ENCODE measurements at places on chromosomes 4 and X.

DNA sequence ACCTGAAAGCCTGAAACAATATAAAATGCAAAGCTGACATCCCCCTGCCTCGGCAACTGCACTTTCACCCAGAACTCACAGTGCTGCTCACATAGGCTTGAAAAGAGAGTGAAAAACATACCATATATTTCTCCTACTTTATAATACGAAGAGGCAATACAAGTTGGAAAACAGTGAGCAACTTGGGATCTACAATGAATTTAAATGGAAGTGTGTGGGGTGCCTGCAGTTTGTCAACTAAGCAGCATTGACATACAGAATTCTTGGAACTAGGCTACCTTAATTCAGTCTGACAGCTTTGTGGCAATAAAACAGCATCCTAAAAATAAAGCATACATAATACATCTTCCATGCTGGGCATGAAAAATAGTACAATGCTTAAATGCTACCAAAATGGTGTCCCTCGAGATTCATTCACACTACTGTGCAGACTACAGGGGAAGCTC lies 8.0 kb downstream of the GASK1B start:
- DNase-seq: no peak

GRCh38 chr4:53559021-53559620 lies 32.2 kb downstream of the LNX1 start:
- DNase-seq: no peak

DNA sequence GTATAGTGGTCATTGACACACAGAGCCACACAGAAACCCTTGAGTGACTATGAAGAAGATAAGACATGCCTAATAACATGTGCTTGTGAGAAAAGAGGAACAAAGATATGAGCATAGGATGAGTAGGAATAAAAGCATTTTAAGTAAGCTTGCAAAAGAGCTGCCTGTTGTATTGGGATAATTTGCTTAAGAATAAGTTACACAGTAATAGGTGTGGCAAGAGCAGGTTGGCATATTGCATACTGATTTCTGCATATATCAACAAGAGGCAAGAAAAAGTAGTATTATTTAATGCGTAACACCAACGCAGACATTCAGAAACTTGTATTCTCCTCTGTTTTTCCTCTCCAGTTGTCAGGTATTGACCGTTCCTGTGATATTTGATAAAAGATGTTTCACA lies 111.5 kb upstream of the UGT8 start:
- no peak for DNase-seq

DNA sequence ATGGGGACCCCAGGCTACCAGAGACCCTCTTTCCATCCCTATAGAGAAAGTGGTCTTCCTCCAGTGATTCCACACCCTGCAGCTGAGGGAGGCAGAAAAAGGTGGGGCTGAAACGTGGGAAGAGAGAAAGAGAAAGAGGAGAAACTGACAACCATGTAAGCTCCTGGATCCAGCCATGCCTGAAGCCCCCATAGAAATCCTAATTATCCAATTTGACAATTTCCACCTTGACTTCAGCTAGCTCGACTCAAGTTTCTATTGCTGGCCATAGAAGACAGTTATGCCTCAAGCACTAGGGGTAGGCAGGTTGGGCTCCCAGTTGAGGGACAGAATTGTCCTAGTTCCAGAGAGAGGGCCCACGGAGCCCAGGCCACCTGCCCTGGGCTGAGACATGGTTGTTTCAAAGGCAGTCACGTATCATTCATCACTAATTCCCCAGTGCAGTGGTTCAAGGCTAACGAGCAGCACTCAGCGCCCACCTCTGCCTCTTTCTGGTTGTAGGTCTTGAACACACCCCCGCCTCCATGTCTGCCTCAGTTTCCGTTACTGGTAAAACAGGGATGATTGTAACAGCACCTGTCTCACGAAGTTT lies 39.8 kb upstream of the ASMTL start:
- peak; percentile 51 for DNase-seq

GRCh38 chrX:68432648-68433047 lies 647 bp downstream of the OPHN1 start:
- no peak for DNase-seq

DNA sequence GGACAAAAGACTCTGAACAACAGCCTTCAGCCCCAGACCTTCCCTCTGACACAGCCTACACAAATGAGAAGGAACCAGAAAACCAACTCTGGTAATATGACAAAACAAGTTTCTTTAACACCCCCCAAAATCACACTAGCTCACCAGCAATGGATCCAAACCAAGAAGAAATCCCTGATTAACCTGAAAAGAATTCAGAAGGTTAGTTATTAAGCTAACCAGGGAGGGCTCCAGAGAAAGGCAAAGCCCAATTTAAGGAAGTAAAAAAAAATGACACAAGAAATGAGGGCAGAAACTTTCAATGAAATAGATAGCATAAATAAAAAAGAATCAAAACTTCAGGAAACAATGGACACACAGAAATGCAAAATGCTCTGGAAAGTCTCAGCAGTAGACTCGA lies 224.0 kb downstream of the TRIML1 start:
- DNase-seq: no peak

DNA sequence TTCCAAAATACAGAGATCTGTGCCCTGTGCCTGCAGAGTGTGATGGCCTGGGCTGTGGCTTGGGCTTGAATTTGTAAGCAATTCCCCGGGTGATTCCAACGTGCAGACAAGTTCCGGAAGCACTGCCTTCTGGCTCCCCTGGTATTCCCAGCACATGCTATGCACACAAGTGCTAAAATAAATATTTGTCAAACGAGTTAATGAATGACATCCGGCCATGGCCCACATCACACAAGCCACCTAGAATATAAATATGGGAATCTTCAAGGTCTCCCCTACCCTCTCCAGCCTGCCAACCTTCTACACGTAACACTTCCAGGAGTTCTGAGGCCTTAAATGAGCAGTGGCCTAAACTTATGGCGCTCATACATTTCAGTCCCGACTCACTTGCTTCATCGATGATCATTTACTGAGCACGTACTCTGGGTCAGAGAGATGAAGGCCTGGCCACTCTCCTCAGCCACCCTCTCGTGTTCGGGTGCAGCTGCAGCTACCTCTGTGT lies 21.3 kb downstream of the DCTD start:
- DNase-seq: no peak

DNA sequence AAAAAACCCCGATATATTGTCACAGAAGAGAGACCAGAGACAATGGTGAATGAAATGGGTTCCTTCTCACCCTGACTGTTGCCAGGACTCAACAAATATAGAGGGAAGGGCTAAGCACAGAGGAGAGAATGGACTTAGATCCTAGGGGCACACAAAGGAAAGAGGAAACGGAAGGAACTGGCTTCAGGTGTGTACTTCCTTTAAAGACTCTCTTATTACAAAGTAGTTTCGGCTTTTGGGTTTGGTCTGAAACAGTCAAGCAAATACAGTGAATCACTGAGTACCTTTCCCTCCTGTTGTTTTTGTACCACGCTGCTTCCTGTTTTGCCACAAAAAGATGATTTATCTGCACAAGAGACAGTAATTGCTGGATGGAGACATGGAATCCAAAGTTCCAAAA lies 46.1 kb upstream of the S100G start:
- DNase-seq: no peak

DNA sequence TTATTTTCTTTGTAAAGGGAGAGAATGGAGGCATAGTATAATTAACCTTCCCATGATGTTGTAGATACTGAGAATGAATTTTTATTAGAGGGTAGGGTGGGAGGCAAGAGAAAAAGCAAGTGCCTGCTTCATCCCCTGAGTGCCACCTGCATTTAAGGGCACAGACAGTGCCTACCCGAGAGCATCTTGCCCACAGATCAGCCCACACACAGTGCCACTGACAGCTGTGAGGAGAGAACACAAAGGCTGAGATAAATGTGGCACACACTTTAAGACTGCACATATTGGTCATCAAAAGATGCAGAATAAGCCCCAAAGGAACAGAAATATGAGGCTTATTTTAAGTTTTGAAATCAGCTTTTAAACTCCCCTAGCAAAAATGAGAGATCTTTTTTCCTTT lies 250.8 kb downstream of the SLC39A8 start:
- DNase-seq: no peak

GRCh38 chr4:69881173-69881773 lies 21.3 kb upstream of the SULT1E1 start:
- DNase-seq: peak; percentile 33

- no peak for DNase-seq
These were observed 2725.5 kb downstream of the ARAP2 start for GRCh38 chr4:33518856-33519255.

DNA sequence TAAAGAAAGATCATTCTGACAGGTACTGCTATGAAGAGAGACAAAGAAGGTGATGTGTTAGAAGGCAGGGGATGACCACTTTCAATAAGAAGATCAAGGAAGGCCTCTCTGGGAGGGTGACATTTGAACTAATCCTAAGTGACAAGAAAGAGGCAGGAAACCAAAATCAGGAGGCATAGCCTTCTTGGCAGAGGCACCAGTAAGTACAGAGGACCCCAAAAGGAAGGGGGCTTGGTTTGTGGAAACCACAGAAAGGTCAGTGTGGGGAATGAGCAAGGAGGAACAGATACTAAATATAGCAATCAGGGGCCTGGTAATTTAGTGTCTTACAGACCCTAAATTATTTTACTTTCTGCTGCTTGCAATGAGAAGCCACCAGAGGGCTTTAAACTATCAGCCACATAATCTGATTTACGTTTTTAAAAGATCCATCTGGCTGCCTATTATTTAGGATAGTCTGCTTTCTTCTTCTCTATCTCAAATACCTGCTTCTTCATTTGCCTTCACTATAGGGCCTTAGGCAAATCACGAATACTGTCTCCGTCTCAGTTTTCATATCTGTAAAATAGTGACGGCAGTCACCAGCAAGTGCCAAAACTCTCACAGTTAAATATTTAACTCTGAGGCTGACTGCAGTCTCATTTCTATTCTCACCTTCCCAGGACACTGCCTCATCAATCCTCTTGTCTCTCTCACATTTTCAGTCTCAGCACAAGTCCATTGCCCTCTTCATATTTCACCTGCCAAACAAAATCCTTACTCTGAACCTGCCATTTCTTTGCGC lies 16.7 kb downstream of the NR3C2 start:
- DNase-seq: no peak

GRCh38 chrX:16002185-16002584 lies 121.2 kb upstream of the GRPR start:
- no peak for DNase-seq

GRCh38 chr4:13548059-13548983 lies 4.0 kb upstream of the NKX3-2 start:
- no peak for DNase-seq

DNA sequence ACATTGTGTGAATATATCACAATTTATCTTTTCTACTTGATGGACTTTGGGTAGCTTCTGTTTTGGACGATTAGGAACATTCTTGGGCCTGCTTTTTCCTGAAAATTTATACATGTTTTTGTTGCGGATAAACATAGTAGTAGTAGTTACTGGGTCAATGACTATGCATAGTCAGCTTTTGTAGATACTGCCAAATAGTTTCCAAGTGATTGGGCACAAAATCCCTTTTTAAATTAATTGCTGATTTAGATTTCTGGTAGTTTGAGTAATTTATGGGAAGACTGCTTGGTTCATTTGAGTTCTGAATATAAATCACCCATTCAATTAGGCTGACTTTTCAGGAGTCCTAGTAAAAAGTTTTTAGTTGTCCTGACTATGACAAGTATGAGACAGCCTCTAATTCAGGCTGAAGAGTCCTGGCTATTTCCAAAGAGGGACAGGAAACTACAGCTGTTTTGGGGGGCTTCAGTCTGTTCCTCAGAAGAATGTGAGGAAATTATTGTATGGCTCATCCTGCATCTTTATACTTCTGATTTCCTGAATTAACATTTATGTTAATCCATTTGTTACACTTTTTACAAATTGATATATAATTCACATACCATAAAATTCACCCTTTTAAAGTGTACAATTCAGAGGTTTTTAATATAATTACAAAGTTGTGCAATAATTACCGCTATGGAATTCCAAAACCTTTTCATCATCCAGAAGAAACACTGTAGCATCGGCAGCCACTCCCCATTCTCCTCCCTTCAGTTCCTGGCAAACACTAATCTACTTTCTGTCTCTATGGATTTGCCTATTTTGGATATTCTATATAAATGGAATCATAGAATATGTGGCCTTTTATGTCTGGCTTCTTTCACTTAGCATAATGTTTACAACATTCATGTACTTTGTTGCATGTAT lies 14.2 kb downstream of the LRP2BP start:
- no peak for DNase-seq

- no peak for DNase-seq
These were observed 33.6 kb upstream of the ENPEP start for GRCh38 chr4:110442309-110442708.

DNA sequence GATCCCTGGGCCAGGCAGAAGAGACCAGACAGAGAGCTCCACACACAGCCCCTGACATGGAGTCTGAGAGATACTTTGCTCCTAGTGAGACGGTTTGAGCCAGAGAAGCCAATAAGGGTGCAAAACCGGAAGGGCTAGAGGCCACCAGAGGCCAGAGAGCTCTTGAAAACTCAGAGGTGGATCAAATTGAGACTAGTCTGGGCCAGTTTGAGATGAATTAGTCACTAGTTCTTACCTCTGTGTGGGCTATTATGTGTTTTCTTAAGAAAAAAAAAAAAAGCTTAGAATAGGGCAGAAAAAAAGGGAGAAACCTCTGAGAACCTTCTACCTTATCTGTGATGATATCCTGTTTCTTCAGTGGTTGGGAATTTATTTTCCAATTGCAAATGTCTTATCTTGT lies 110.4 kb upstream of the EDNRA start:
- DNase-seq: no peak

DNA sequence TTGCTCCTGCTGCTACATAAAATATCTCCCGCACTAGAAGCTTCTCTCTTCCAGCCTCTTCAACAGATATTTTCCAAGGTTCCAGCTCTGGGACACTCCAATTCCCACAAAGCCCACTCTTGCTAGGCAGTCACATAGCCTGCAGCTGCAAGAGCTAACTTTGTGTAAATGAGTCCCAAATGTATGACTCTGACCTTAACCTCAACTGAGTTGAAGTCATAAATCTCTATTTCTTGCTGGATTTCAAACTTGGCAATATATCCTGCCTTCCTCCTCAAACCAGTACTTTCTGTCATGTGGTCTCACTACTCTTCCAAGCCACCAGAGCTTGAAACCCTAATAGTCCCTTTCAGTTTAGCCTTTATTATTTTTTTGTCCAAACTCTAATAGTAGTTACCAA lies 315.4 kb upstream of the GRIA3 start:
- no peak for DNase-seq

DNA sequence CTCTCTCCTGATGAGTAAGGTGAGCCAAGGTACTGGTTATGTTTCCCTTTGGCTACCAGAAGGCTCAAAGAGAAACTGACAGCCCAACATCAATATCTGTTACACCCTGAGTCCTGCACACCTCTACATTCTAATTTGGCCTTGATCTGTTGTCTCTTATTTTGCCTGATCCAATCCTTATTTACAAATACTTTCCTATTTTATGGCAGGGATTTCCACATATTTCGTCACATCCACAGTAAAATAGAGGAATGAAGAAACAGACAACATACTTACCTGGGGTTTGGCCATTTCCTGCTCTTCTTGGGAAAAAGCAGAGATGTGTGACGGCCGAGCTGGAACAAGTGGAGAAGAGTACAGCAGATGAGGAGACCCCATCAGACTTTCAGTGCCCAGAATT lies 1.5 kb downstream of the ZNF182 start:
- no peak for DNase-seq

- no peak for DNase-seq
These were observed 11.7 kb upstream of the RPS6KA6 start for GRCh38 chrX:84199688-84200087.
